Hematopoietic multipotent progenitor cell (in vitro differentiated cells): ENCODE measurements at places on chromosomes 5 and 9. TPM values are rescaled to one million over a fixed set of nuclear protein-coding genes. Genes with fewer than 3 reads are reported as not detected.

DNA sequence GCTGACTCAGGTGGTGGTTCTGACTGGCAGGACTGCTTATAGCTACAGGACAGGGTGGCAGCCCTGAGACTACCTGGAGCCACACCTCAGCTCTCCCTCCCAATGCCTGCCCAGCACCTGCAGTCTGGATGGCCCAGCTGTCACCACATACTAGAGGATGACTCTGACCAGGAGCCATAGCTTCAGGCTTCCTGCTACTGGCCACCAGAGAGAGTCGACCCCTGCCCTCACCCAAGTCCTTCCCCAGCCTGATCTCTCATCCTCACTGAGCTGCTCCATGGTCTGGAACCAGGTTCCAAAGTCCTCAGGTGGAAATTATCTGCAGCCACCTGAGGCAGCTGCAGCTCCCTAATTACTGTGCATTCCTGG lies 25.6 kb upstream of the TDRD7 start:
- DNase-seq = no peak

DNA sequence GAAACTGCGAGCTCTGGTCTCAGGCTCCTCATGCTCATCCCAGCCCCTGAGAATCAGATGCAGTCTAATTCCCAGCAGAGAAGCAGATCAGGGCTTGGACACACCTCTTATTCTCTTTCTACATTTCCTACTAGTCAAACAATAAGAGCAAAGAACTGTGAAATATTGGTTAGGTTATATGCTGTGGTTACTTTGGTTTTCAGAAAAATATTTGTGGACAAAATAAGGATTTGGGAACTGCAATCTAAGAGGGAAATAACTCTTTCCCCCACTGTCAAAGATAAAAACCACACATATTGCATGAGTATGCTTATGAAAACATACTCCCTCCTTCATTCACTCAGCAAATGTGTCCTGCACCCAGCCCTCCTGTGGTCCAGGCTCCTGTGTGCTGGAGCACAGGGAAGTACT lies 164.5 kb upstream of the S1PR3 start:
- no peak for DNase-seq

GRCh38 chr5:135539430-135540005 lies 3.8 kb upstream of the NEUROG1 start:
- no peak for DNase-seq

- peak; percentile 84 for DNase-seq
Measured at GRCh38 chr9:131361202-131361833, 32.6 kb upstream of the PRRC2B start.

DNA sequence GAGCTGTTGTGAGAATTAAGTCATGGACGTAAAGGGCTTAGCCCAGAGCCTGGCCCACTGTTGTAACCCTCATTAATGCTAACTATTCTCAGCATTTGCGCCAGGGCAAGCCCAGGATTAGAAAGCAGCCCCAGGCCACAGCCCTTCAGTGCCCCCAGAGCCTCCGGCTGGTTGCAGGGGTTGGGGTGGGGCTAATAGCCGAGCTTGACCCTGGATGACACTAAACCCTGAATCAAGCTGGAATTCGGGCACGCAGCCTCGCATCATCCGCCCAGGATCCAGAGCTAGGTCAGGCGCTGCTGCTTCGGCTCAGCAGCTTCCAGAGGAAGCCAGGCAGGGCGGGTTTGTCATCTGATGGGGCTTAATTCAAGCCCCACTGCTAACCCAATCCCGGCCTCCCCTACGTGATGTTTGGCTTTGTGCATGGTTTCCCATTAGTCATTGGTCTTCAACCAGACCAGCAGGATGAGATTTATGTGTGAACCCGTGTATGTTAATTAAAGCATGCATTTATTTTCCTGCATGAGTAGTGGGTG lies 1.2 kb upstream of the MEGF9 start:
- DNase-seq = no peak

DNA sequence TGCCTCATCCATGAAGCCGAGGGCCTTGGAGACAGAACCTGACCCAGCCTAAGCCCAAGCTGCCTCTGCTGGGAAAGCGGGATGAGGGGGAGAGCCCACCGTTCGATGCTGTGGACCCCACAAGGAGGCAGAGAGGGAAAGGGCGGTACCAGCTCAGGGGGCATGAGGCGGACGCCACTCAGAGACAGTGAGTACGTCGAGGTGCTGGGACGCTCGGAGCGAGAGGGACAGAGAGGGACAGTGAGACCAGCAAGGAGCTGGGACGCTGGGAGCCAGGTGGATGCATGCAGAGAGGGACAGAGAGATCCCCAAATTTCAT lies 33.6 kb downstream of the EXD3 start:
- no peak for DNase-seq

PPP3R2 gene
- not detected for total RNA-seq

ADGRD2 gene
- under 0.01 TPM for total RNA-seq

DNA sequence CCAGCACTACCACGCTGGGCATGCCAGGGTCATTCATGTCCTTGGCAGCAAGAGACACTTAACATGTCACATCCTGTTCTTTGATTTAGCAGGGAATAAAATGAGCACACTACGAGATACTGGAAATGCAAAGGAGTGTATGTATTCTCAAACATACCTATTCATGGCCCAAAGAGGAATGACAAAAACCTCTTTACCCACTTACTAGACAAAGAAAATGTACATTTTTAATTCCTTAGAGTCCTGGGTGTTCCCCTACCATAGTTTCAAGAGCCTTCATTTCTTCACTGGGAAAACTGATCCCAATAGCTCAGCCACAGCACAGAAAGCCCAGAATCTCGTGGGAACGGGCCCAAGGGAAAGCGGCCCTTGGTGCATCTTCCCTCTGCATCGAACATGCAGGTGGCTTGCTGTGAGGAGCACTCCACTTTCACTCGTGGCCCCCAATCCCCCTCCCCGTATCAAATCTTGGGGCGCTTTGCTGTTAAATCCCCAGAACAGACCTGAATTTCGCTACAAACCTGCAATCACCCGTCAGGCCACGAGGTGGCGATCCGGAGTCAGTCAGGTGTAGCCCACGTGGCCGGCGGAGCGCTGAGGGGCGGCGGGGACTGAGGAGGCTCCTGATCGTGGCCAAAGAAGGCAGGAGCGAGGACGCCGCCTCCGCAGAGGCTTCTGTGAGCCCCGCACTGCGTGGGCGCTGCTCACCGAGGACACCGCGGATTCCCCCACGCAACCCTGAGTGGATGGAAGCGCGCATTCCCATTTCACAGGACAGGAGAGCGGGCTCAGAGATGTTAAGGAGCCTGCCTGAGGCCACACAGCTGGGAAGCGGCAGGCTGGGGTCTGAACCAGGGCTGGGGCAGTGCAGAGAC lies 91.4 kb downstream of the LMX1B start:
- peak; percentile 78 for DNase-seq
